ENCODE measurements at places on chromosomes 1 and 21.

DNA sequence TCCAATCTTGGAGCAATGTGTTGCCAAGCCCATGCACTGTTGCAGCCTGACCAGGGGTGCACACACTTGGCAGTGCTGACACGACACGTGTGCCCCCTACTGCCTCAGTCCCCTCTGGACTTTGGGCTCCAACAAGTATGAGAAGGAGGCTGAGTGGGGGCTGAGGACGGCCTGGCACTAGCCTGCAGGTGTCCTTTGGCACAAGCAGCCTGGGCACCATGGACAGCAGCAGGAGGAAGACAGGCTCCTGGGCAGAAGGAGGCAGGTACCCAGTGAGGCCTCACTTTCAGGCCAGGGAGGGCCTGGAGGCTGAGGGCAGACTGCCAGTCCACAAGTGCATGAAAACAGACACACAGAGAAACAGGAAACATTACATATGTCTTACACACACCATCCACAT lies 1702.9 kb upstream of the B3GALT2 start:
- no peak for DNase-seq

- DNase-seq: peak; percentile 75
Observed at GRCh38 chr1:9239622-9240401, 5.2 kb downstream of the H6PD start.

GRCh38 chr1:57551476-57551875 lies 127.6 kb upstream of the DAB1 start:
- DNase-seq: no peak

DNA sequence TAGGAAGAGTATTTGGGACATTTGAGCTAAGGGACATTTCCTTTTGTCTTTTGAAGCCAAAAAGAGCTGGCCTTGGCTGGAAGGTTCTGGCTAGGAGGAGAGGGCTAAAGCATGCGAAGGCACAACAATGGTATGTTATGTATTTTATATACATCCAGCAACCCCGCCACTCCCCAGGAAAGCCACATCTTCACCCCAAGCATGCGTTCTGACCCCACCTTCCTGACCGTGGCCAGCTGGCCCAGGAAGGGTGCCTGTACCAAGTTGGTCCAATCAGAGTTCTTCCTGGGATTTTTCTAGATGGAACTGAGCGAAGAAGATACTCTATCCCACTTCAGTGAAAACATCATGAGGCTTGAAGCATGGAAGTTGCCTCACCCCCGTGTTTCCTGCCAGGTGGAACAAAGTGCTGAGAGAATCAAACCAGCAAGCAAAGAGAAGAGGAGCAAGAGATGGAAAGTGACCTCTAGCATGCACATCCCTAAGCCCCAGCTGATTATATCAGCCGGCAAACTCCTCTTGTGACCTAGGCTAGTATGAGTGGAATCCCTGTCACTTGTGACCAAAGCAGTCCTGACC lies 82.7 kb downstream of the BCAR3 start:
- no peak for DNase-seq

DNA sequence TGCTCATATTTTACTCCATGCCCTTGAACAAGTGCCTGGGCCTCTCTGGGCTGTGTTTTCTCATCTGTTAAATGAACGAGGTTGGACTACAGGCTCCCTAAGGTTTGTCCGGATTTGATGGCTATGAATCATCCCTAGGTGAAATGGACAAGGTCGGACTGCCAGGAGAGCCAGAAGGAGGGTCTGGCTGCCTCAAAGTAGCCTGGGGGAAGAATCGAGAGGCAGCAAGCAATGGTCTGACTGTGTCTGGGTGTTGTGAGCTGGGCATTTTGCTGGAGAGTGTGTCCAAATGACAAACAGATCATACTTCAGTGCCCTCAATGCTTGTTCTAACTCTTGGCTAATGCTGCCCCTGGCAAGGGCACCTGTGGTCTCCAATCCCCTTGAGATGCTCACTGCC lies 730.9 kb downstream of the PTPRU start:
- no peak for DNase-seq

GRCh38 chr1:178434360-178434759 lies 62.4 kb downstream of the CLEC20A start:
- DNase-seq: no peak

- no peak for DNase-seq
Observed at GRCh38 chr21:38359835-38360234, 103.0 kb downstream of the KCNJ15 start.

- DNase-seq: no peak
Observed at GRCh38 chr1:36755303-36756230, 272.9 kb upstream of the CSF3R start.
